ENCODE measurements at places on chromosomes 16 and 17.
A peak's percentile ranks its signal among the peaks of the same experiment; 100 is the strongest.

DNA sequence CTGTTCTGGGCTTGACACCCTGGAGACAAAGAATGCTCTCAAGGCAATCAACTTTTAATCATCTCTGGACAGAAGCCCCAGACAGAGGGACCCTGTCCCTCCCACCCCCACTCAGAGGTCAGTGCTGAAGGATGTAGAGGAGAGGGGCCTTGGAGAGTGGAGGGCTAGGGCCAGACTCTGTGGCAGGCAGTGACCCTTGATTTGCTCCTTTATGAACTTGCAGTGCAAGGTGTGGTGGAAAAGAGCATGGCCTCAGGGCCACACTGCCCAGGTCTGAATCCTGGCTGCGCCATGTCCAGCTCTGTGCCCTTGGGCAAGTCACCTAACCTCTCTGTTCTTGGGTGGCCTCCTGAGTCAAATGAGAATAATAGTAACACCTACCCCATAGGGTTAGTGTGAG is 134.3 kb downstream of the TMEM132E start:
- DNase-seq, result peak; percentile 0

- no peak for DNase-seq
Observed at GRCh38 chr16:66898207-66898606, 17.9 kb downstream of the PDP2 start.

DNA sequence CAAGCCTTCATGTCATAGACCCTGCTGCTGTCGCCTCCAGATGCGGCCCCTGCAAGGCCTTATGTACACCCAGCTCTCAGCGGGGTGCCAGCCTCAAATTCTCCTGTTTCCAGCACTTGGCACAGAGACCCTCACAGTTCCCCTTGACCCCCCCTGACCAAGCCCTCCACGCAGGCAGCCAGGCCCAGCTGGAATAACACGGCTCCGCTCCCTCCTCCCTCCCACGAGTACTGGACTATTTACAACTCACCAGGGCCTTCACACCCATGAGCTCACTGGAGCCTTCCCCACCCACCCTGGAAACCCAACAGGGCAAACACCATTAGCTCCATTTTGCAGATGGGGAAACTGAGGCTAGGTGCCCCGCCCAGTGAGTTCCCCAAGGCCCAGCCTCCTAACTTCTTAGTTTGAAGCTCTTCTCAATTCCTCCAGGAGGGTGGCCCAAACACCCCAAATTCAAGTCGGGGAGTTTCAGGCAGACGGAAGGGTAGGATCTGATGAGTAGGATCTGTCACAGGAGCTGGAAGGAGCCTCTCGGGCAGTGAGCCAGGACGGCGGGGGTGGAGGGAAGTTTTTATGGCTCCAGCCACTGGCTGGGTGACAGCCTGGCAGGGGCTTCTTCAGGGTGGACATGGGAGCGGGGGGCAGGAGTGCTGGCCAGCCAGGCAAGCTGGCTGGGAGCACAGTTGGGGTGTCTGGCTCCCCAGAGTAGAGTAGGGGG is 17.5 kb upstream of the DLX4 start:
- DNase-seq, result no peak

GRCh38 chr16:54505549-54506213 is 219.1 kb upstream of the IRX3 start:
- no peak for DNase-seq

GRCh38 chr17:42270596-42270995 is 5.6 kb downstream of the STAT5B start:
- DNase-seq, result no peak

DNA sequence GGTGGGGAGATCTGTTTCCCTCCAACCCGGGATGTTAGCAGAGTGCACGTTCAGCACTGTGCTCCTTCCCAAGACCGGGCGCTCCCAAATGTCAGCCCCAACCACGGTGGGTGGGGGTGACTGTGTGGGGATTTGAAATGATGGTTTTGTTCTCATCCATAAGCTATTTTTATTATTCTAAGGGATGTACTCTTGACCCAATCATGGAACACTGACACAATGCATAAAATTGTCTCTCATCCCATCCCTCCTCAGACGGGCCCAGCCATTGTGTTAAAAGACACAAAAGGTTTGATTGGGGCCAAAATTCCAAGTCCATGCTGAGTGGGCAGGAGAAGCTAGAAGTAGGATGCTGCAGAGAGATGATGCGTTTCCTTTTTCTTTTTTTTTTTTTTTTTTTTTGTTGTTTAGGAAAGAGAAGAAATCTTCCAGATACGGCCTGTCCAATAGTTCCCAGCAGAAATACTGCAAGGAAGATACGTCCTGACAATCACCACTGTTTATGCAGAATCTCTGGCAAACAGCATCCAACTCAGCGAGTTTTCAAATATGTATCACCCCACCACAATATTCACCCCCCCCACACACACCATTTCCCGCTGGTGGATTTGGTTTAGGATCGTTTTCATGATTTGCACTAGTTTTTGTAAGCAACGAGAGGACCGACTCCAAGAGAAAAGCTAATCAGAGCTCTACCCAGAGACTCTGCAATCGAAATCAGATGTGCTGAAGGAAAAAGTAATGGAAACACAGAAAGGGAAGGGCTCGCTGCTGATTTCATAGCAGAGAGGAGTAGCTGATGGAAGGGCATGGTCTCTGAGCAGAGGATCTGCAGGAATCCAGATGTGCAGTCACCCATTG is 163.5 kb upstream of the DYNLRB2 start:
- DNase-seq, result no peak

GRCh38 chr17:64232466-64233262 is 30.4 kb downstream of the TEX2 start:
- no peak for DNase-seq
